Activated CD4-positive, alpha-beta T cell treated with anti-CD3 and anti-CD28 coated beads, Interleukin-2, amount 50 U/mL, for 16 hours (primary cell): ENCODE measurements at places on chromosomes 4 and X.

DNA sequence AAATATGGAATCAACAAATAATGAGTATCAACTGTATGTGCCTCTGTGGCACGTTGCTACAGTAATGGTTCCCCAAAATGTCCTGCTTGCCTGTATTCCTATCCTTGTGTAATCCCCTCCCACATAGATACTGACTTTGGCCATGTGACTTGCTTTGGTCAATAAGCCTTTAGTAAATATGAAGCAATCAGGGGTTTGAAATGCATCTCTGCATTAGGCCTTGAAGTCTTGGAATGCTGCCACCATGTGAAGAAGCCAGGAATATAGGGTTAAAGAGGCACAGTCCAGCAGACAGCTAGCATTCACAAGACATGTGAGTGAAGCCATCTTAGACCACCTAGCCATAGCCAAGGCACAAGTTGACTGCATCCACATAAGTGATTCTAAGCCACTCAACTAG is 190.9 kb downstream of the GABRB1 start:
- no peak for DNase-seq

GRCh38 chrX:46398874-46399273 is 146.3 kb downstream of the ZNF674 start:
- DNase-seq = no peak

DNA sequence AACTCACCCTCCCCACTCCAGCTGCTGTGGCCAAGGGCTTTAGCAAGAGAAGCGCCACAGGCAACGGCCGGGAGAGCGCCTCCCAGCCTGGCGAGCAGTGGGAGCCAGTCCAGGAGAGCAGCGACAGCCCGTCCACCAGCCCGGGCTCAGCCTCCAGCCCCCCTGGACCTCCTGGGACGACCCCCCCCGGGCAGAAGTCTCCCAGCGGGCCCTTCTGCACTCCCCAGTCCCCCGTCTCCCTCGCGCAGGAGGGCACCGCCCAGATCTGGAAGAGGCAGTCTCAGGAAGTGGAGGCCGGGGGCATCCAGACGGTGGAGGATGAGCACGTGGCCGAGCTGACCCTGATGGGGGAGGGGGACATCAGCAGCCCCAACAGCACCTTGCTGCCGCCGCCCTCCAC is 11.2 kb upstream of the HGFAC start:
- DNase-seq = no peak

GRCh38 chr4:38120772-38121171 is 160.6 kb downstream of the PTTG2 start:
- DNase-seq = no peak

- DNase-seq = no peak
Measured at GRCh38 chr4:115279330-115279729, 165.9 kb upstream of the NDST4 start.

GRCh38 chr4:24876431-24876830 is 36.4 kb downstream of the CCDC149 start:
- no peak for DNase-seq

GRCh38 chr4:120616-121015 is 3.7 kb upstream of the ZNF718 start:
- no peak for DNase-seq

DNA sequence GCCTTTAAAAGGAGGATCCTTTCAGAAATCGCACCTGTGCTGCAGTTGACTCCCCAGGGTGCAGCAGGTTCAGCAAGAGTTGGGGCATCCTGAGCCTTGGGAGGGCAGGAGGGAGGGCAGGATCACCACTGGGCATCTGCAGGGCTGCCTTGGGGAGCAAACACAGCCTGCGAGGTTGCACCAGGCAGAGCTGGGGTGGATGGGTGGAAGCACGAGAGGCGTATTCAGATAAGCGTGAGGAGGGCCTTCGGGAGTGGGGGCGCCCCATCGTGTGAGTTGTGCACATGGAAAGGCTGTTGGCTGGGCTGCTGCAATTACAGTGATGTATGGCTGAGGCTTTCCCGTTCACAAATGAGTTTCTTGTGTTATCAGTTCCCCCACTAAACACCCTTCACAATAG is 55.5 kb downstream of the PSAPL1 start:
- no peak for DNase-seq

GRCh38 chr4:168900080-168900479 is 110.0 kb downstream of the CBR4 start:
- no peak for DNase-seq

GRCh38 chr4:9867751-9868425 is 86.5 kb downstream of the DRD5 start:
- no peak for DNase-seq

DNA sequence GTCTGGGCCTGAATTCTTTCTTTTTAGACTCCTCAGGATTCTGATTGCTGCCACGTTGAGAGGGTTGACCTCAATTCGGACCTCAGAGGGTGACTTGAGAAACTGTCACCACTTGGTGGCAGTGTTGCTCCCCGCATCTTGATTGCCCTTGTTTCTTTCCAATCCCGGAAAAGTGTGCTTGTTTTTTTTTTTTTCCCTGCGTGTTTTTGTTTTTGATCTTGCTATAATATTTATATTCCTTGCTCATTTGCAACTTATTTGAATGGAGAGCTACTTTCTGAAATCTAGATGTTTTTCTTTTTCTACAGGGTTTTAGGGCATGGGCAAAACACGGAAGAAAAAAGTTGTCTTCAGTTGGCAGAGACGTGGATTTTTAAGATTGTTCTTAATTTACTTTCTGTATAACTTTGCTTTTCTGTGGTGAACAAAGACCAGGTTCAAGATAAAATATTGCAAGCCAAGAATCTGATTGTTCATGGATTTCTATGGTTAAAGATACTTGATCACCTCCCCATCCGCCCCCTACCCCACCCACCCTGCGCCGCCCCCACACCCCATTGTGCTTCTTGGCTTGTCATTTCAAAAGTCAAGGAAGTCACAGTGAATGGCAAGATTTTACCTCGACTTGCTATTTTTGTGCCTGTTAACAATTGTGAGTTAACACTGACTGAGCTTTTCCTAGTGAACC is 102.0 kb downstream of the PTTG2 start:
- DNase-seq = peak; percentile 74

GRCh38 chrX:123173833-123174232 is 10.2 kb upstream of the GRIA3 start:
- peak; percentile 3 for DNase-seq

DNA sequence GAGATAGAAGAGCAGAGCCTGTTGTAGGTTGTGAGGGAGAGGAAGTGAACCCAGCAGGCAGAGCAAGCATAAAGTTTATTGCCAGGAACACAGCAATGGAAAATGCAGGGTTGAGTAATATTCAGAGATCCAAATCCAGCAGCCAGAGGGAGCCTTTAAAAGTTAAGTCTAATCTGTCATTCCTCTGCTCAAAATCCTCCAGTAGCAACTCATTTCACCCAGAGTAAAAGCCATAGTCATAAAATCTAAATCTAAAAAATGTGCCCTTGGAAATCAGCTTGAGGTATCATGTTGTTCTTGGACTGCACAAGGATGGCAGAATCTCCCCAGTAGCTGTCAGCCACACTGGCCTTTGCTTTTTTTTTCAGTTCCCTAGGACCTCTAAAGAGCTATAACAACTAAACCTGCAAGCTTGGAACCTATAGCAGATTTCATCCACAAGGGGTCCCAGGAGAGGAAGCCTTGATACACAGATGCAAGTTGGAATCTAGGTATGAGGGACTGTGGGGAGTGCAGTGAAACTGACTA is 62.9 kb upstream of the FRAS1 start:
- DNase-seq = peak; percentile 9

GRCh38 chrX:150967786-150968185 is 15.3 kb upstream of the HMGB3 start:
- DNase-seq = no peak
